ENCODE measurements at places on chromosomes 3 and 15.

GRCh38 chr15:58669108-58669507, 80.4 kb downstream of the ADAM10 start:
- no peak for DNase-seq

DNA sequence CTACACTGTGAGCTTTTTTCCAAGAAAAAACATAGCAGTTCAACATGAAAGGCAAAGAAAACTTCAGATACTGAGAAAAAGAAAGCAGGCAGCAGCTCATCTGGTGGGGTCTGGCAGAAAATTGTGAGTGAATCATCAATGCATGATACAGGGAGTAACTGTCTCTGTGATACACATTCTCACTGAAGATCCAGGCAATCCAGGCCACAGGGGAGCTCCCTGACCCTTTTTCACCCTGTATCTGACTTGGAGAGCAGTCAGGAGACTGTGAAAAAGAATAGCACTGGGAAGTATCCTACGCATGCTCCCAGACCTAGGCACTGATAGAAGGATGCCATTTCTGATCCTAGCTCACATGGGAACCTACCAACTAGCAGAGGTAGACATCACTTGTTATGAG, 269.8 kb downstream of the MBNL1 start:
- no peak for DNase-seq

GRCh38 chr3:157594413-157594812, 91.2 kb upstream of the VEPH1 start:
- DNase-seq: no peak

DNA sequence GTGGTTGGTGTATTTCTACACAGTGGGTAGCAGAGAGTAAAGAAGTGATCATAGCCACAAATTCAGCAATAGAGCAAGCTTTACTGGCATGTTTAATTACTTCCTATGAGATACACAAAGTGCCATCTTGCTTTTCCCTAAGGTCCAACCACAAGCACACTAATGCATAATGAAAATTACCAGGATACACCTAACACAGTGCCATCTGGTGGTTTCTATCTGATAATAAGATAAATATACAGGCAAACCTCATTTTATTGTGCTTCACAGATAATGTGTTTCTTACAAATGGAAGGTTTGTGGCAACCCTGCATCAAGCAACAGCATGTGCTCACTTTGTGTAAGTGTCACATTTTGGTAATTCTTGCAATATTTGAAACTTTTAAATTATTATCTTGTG, 223.0 kb downstream of the NSUN3 start:
- DNase-seq: no peak

DNA sequence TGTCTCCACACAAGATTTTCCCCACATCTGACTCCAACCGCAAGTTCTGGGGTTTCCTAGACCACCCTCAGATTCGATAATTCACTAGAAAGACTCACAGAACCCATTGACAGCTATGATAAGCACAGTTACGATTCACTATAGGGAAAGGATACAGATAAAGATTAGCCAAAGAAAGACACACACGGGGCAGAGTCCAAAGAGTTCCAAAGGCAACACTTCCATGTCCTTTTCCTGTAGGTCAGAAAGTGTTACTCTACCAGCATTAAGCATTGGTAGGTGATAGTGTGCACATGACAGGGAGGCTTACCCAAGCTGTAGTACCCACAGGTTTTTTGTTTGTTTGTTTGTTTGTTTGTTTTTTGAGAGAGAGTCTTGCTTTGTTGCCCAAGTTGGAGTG, 48.1 kb downstream of the PHLDB2 start:
- no peak for DNase-seq

DNA sequence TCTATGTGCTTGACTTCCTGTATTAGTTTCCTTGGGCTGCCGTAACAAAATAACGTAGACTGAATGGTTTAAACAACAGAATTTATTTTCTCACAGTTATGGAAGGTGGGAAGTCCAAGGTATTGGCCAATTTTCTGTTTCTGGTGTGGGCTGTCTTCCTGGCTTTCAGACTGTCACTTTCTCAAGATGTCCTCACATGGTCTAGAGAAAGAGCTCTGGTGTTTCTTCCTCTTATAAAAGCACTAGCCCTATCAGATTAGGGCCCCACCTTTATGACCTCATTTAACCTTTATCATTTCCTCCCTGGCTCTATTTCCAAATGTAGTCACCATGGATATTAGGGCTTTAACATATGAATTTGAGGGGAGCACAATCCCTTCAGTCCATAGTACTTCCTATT, 54.6 kb downstream of the SPRED1 start:
- DNase-seq: no peak

DNA sequence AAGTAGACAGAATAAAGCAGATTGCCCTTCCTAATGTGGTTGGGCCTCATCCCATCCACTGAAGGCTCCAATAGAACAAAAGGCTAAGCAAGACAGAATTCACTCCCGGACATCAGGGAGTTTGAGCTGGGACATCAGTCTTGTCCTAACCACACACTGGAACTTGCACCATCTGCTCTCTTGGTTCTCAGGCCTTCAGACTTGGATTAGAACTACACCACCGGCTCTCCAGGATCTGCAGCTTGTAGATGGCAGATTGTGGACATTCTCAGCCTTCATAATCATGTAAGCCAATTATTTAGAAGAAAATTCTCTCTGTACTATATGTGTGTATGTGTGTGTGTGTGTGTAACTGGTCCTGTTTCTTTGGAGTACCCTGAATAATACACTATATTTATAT, 394.7 kb upstream of the LMCD1 start:
- DNase-seq: no peak

DNA sequence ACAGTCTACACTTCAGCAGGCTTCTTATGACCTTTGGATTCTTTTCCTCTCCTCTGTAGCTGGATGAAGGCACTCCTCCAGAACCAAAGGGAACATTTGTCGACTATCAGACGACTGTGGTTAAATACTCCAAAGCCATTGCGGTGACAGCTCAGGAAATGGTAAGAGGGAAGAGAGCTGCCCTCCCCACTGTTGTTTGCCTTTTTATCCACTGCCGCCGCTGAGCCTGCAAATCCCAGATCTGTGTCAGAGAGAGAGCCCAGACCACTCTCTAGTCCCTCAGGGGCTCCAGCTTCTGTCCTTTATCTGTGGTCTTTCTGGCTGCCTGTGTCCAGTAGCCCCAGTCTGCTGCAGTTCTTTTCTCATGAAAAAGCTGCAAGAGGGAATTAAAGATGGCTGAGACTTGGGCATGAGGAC, 261.5 kb upstream of the TPM1 start:
- DNase-seq: no peak

DNA sequence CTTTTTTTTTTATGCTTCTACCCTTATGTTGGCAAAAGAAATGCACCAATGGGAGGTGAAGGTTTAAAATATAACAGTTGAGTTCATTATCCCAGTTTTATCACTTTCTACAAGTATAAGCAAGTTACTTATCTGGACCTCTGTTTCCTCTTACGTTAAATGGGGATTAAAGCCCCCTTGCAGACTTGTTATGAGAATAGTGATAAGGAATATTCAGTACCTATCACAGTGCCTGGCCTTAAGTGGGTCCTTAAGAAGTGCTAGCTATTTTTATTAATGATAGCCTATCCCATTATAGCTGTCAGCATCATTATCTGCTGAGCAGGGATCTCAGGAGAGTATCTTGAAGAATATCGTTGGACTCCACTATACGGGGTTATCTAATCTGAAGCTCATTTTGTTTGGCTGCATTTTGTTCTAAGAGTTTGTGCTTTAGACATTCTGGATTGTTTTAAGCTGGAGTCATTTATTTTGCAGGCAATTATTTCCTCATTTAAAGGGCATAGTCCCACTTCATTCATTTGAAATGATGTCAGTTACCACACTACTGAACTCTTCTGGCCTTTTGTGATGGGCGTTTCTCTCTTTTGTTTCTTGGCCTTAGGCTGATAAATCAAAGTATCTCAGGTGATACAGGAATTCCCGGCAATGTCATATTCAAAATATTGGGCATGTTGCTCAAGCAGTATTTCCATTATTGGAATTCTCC, 28.8 kb downstream of the RAB8B start:
- DNase-seq: no peak
